ENCODE measurements at places on chromosomes 5 and 9.
A peak's percentile ranks its signal among the peaks of the same experiment; 100 is the strongest.

- DNase-seq: no peak
These were observed 377.2 kb upstream of the TNC start for GRCh38 chr9:115495052-115495635.

- no peak for DNase-seq
These were observed 169.4 kb downstream of the TLE1 start for GRCh38 chr9:81519816-81520495.

GRCh38 chr5:91162534-91163381 is 220.4 kb downstream of the ARRDC3 start:
- DNase-seq: peak; percentile 7

GRCh38 chr5:1727571-1727970 is 72.1 kb downstream of the MRPL36 start:
- DNase-seq: no peak

DNA sequence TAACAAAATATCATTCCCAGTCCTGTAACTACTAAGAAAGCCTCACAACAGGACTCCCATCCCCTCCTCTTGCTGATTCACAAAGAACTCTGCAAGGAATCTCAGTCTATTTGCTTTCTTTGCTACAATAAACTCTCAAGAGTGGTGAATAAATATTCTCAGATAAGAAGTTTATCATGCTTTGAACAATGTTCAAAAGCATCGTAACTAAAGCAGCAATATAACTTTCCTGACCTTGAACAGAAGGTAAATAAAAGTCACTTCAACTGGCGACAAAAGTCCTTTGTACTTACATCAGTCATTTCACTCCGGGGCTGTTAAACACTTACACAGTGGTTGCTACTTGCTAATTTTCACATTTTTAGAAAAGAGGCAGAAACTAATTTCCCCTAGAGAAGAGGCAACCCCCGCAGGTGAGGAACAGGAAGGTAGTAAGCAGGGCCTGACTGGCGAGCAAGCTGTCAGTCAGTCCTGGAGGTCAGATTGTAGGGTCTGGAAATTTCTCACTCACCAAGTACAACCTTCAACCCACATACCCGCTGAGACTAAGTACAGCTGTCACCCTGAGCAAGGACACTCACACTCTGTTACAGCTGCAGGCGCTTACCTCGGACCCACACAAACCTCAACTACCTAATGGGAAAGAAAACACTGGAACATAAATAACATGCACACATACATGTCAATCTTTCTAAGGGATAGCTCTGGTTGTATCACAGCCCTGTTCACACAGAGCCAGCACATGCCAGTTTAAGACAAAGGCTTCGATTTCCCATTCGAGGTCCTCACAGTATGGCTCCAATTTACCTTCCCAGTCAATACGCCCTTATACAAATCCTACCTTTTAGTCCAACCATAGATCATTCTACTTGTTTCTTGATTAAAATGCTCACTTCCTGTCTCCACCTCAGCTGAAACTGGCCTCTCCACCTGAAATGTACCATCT is 104.6 kb upstream of the RETREG1 start:
- DNase-seq: no peak

GRCh38 chr9:111144741-111145140 is 106.5 kb upstream of the LPAR1 start:
- no peak for DNase-seq

GRCh38 chr5:96198356-96199058 is 234.5 kb downstream of the PCSK1 start:
- DNase-seq: no peak

DNA sequence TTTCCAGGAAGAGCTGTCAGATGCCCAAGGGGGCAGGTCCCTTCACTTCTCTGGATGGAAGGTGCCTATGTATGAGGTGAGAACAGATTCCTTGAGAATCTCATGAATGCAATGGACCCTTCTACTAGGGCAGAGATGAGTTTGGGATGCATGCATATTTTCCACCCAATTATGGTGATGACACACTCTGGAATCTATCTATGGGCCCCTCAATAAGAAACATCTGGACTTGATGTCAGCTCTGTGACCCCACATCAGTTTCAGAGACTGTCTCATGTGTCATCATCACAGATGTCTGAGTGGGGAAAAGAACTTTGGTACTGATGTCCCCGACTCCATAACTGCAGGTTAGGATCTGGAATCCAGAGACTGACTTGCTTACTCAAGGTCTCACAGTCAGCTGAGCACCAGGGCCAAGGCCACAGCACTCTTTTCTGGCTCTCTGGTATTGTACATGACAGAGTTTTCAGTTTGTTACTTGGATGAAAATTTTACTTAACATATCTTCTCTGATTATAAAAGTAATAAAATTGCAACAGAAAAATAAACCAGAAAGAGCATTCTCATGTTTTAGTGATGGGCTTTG is 177.0 kb downstream of the DCP2 start:
- DNase-seq: no peak

DNA sequence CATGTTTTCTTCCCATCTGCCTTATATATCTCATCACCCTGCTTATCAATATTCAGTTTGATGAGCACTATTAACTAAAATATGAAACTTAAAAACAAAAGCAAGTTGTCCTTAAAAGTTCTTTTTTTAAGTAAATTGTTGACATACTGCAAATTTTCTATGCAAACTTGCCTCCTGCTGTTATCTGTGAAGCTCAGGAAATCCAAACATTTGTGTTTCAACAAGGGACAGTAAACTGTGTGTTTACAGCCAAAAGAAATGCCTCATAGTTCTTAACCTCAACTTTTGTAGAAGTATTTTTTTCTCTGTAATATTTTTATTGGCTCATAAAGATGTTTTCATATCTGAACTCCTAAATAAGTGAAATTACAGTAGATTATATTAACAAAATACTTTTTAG is 7.7 kb upstream of the TTC23L start:
- DNase-seq: no peak

DNA sequence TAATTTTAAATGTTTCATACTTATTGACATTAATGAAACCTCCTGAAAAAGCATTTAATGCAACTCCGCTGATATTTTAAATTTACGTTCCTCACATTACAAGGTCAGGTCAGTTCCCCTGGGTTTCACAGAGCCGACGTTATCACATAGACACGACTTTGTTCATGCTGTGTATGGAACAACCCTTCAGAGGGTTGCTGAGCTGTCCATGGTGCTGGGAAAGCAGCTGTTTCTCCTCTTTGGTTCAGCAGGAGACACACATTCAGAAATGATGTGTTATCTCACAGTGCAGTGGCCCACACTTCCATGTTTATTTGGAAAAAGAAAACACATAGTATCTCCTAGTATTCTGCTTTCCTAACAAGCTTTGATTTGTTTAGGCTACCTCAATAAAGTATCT is 53.5 kb downstream of the PPP2R2B start:
- peak; percentile 2 for DNase-seq

GRCh38 chr9:503881-504852 is 289.5 kb downstream of the DOCK8 start:
- DNase-seq: peak; percentile 75

- no peak for DNase-seq
These were observed 11.9 kb upstream of the PGGT1B start for GRCh38 chr5:115274584-115274983.

GRCh38 chr9:35258660-35259474 is 97.1 kb downstream of the UNC13B start:
- DNase-seq: peak; percentile 22

DNA sequence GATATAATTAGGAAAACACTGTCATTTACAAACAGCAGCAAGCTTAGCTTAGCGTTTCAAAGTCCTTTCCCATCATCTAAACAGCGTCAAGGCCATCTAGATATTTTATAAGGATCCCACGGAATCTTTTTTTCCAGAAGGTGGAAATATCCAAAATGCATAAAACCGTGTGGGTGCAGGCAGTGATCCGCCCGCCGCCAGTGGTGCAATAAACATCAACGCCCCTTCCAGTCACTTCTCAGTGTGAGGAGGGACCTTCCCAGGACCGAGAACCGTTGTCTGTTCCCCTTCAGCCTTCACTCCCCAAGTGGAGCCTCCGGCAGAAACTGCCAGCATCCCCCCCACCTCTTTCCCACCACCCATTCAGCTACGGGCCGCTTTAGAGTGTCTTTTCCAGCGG is 22.9 kb downstream of the OLFM1 start:
- DNase-seq: no peak

DNA sequence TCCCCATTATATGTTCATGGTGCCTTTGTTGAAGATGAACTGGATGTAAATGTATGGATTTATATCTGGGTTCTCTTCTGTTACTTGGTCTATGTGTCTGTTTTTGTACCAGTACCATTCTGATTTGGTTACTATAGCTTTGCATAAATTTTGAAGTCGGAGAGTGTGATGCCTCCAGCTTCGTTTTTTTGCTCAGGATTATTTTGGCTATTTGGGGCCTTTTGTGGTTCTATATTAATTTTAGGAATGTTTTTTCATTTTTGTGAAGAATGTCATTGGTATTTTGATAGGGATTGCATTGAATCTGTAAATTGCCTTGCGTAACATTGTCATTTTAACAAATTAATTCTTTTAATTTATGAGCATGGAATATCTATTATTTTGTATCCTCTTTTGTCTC is 36.6 kb upstream of the ZNF366 start:
- DNase-seq: no peak

DNA sequence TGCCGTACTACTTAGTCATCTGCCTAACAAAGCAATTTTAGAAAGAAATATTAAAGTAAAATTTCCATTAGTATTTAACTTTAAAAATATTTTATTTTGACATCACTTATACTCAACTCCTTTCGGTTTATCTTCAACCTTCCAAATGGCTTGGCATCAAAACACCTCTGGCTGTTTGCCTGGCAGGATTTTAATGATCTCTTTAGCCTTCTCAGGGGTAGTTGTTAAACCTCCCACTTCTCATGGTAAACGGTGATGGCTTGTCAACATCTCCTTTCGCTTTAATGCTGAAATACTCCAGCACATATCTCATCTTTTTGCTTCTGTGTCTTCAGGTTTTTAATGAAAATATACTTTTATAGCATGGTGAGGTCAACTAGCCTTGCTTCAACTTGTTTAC is 747.1 kb downstream of the CETN3 start:
- no peak for DNase-seq

DNA sequence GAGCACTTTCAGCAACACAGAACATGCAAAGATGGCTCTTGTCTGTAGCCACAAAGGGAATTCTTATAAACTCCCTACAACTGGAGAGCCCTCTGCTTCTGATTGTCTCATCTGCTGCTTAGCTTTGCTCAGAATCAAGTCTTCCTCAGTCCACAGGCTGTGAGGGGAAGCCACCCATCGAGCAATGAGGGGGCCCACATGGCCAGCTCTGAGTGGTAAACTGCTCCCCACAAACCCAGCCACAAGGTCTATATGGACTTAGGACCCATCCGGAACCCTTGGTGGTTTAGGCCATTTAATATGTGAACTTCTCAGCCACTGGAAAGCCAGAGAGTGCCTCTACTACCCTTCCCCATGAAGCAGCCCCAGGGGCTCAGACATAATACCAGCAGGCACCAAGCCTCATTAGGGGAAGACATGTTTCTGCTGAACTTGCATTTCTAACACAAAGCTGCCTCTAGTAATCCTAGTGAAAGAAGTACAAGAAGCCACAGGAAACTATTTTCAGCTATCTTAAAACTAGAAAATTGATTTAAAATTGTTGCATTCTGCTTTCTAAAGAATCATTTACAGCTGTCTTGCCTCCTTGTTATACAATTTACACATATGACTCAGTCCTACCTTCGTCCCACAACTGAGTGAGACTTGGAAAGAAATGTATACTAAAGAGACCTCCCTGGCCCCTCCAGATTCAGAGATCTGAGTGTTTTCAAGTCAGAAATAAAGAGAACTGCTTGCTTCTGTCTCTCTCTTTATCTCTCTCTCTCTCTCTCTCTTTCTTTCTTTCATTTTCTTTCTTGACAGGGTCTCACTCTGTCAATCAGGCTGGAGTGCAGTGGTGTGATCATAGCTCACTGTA is 90.2 kb downstream of the ESM1 start:
- DNase-seq: no peak

DNA sequence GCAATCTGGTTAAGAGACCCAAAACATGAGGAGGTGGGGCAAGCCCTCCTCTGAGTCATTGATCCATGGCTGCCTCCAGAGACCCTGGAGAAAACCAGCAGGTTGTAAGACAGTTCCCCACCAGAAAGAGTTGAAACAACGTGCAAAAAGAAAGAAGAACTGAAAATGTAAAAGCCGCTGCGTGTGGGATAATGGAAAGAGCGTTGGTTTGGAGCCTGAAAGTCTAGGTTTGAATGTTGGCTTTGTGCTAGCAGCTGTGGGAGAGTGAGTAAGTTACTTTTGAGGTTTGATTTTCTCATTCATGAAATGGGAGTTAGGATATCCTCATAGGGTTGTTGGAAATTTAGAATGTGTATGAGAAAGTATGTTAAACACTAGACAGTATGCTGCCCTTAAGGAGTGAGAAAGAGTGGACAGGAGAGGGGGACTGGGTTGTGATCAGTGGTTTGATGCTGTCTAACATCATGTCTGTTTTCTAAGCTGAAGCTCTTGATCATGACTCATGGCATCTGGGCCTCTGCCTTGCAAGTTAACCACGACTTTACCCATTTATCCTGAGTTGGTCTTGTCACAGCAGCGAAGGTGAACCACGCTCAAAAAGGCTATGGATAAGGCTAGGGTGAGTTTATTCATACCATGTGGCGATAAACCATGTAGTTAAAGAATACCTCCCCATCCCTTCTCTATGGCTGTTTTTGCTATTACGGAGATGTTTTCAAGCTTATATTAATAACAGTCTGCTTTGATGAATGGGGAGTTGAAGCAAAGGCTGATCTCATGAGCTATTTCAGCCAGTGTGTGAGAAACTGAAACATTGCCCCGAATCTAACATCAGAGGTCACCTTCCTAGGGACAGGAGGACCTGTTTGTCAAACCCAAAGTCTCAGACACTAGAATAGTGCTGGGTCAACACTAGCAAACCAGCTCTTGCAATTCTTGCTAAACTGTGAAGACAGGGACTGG is 41.3 kb downstream of the ZNF366 start:
- DNase-seq: no peak

DNA sequence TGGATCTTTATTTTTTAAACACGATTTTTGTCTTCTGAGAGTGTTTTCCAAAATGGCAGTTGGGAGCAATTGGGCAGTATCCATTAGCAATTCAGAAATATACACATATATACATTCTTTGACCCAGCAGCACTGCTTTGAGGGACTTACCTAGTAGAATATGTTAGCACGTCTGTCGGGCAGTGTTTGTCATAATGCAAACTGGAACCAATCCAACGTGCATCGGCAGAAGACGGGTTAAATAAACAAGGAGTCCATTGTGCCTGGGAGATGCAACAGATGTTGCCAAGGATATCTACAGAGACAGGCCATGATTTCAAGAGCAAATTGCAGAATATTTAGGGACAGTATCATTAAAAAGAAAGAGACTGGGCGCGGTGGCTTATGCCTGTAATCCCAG is 107.0 kb downstream of the COL5A1 start:
- DNase-seq: no peak
